ENCODE measurements at places on chromosomes 12 and 14. TPM values are rescaled to one million over a fixed set of nuclear protein-coding genes. Genes with fewer than 3 reads are reported as not detected.

Gene RIN3
- 13.0 TPM for total RNA-seq

Gene GALC
- total RNA-seq: 11.1 TPM

Gene VASH1
- 14.4 TPM for total RNA-seq

Gene LRRK2
- 8.4 TPM for total RNA-seq

Gene NKX2-1
- not detected for total RNA-seq

Gene KRT4
- total RNA-seq: not detected

Gene KCNMB4
- 1.6 TPM for total RNA-seq

Gene ST8SIA1
- total RNA-seq: 3.6 TPM

Gene KERA
- not detected for total RNA-seq

Gene KRT5
- total RNA-seq: 0.16 TPM

Gene FERMT2
- total RNA-seq: 127 TPM

Gene GRIP1
- total RNA-seq: 5.4 TPM

Gene SERPINA1
- 9.1 TPM for total RNA-seq

Gene M6PR
- total RNA-seq: 83.0 TPM

Gene FOXG1
- not detected for total RNA-seq

Gene TAS2R20
- total RNA-seq: 0.46 TPM

Gene PLBD1
- total RNA-seq: 24.4 TPM

Gene CLEC4A
- 1.2 TPM for total RNA-seq

Gene B4GALNT1
- total RNA-seq: 7.3 TPM

Gene ZNF839
- total RNA-seq: 7.6 TPM

Gene MUCL1
- not detected for total RNA-seq

Gene LRRC9
- total RNA-seq: 0.19 TPM

Gene XPOT
- total RNA-seq: 25.4 TPM

Gene NIN
- 22.2 TPM for total RNA-seq

Gene GLIPR1L1
- not detected for total RNA-seq

Data from Right ventricle myocardium inferior (tissue), 1 donor.